ENCODE measurements at places on chromosomes 2 and 18.
A peak's percentile ranks its signal among the peaks of the same experiment; 100 is the strongest.

- no peak for DNase-seq
Measured at GRCh38 chr18:57212678-57213077, 65.8 kb downstream of the BOD1L2 start.

- DNase-seq: no peak
Measured at GRCh38 chr18:27843783-27844777, 332.9 kb downstream of the CDH2 start.

- peak; percentile 34 for DNase-seq
Measured at GRCh38 chr2:173119069-173119807, 43.6 kb downstream of the MAP3K20 start.

- peak; percentile 22 for DNase-seq
Measured at GRCh38 chr18:23662309-23663263, at the start of gene ANKRD29. TSS of gene ANKRD29 (minus strand) at chr18:23662911. CDS start at chr18:23662730, 181 bp downstream.

DNA sequence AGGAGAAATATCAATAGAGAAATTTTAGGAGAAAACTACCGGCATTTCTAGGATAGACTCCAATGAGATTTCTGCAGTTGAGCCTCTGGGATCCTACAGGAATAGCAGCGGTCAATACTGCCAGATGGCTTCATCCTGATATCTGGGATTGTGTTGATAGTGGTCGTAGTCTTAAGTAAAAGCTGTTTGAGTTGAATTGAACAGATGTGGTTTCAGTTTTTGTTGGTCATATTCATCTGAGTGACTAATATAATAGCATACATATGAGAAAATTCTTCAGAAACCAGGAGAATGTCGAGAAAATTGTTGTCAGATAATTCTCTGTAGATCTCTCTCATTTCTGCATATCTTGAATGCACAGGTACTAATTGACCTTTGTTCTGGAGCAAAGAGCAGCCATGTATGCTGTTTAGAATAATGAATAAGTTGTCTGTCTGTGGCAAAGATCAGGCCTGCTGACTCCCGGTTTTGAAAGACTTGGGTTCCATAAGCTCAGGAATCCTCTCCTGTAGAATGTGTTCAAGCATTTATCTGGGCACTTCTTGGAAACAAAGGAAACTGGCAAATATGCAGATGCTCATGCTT is 288.1 kb downstream of the TMX3 start:
- DNase-seq: peak; percentile 42

GRCh38 chr2:224951723-224952481 is 90.4 kb downstream of the DOCK10 start:
- DNase-seq: no peak

GRCh38 chr2:18299423-18300212 is 260.8 kb downstream of the RDH14 start:
- DNase-seq: no peak

- DNase-seq: no peak
Measured at GRCh38 chr2:159265171-159265576, 21.3 kb downstream of the WDSUB1 start.

DNA sequence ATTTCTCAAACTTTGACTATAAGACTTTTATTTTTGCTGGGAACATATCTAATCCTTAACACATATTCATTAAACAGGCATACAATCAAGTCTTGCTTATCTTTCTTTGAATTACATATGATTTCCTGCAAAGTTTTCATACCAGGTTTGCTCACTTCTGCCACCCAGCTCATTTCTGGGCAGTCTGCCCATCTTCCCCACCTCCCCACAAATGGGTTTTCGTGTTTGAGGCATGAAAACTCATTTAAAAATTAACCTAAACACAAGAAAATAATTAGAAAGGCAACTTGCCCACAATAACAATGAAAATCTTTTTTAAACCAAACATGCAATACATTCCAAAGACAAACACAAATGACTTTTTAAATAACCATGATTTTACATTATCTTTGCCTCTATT is 3.4 kb downstream of the CHST9 start:
- no peak for DNase-seq

- DNase-seq: no peak
Measured at GRCh38 chr2:9093324-9093723, 89.8 kb upstream of the MBOAT2 start.

DNA sequence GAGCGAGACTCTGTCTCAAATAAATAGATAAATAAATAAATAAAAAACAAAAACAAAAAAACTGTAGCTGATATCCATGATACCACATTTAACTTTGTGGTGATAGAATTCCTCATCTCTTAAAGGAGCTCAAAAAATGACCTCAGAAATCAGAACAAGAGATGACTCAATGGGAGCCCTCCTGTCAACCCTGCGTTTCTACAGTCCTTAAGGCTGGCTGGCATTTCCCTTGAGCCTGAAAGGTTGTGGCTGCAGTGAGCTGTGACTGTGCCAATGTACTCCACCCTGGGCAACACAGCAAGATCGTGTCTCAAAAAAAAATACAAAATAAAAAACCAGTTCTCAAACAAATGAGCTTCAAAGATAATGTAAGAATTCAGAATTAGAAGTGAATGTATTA is 40.4 kb downstream of the CHST9 start:
- DNase-seq: no peak

GRCh38 chr2:168916331-168916675 is 15.2 kb downstream of the G6PC2 start:
- DNase-seq: no peak

GRCh38 chr2:105643405-105644173 is 101.1 kb upstream of the NCK2 start:
- no peak for DNase-seq

GRCh38 chr2:230665263-230665691 is 47.4 kb upstream of the CAB39 start:
- DNase-seq: no peak

DNA sequence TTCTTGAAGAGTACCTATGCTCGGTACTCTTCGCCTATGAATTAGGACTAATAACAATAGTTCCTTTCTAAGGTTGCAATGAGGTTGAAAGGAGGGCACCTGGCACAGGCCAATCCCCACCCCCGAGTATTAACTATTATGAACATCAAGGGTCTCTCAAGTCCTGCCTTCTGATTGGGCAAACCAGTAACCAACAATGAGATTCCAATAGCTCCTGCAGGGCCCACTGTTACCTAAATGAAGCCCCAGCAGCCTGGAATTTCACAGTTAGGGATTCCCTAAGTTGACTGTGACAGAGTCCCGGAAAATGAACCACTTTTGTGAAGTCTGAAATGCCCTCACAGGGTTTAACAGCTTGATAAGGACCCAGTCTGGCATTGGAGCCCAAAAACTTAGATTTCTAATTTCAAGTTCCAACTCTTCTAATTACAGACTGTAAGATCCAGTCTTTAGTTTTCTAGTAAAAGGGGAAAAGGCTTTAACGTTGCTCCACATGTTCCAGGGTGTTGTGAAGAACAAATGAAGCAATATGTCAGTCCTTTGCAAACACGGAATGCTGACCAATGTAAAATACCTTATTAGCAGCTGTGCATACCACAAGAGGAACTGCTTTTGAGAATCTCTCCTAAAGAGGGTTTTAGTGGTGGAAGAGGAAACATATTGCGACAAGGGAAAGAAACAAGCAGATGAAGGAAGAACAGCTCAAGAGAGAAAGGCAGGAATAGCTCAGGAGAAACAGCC is 277.7 kb upstream of the MAP2 start:
- DNase-seq: no peak

- DNase-seq: no peak
Measured at GRCh38 chr2:190413421-190413820, 5.3 kb downstream of the MFSD6 start.

GRCh38 chr2:238857959-238858358 is 10.1 kb downstream of the TWIST2 start:
- DNase-seq: no peak

- DNase-seq: no peak
Measured at GRCh38 chr2:63124850-63125249, 74.2 kb downstream of the OTX1 start.

DNA sequence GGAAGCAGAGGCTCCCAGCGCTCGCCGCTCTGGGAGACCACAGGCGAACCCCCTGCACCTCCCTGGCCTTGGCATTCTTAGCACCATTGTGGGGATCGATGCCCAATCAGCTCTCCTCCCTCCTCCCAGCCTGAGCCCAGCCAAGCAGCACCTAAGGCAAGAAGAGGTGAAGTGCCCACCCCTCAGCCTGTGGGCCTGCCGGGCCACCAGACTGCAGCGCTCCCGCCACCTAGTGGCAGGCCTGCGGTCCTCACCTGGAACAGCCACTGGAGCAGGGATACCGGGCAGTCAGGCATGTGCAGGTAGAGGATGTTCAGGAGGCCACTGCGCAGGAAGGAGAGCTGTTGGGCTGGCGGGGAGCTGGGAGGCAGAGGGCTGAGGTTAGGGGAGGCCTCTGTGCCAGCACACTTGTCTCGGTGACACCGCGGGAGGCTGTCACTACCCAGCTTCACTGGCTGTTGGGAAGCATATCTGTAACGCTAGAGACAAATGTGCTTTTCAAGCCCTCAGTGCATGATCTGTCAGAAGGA is 35.2 kb downstream of the FAM178B start:
- DNase-seq: peak; percentile 90

DNA sequence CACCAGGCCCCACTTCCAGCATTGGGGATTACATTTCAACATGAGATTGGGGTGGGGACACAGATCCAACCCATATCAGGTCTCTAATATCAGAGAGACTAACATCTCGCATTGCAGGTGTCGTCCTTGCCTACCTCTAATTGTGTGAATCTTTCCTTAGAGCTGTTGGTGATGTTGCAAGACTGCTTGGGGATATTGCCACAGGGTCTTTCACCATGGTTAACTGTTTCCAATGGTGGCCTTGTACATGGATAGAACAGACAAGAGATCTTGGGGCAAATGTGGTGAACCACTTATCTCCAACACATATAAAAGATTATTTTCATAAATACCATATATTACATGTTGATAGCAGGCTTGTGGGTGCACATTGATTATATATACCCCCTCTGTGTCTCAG is 270.3 kb upstream of the LINC00305 start:
- DNase-seq: no peak

DNA sequence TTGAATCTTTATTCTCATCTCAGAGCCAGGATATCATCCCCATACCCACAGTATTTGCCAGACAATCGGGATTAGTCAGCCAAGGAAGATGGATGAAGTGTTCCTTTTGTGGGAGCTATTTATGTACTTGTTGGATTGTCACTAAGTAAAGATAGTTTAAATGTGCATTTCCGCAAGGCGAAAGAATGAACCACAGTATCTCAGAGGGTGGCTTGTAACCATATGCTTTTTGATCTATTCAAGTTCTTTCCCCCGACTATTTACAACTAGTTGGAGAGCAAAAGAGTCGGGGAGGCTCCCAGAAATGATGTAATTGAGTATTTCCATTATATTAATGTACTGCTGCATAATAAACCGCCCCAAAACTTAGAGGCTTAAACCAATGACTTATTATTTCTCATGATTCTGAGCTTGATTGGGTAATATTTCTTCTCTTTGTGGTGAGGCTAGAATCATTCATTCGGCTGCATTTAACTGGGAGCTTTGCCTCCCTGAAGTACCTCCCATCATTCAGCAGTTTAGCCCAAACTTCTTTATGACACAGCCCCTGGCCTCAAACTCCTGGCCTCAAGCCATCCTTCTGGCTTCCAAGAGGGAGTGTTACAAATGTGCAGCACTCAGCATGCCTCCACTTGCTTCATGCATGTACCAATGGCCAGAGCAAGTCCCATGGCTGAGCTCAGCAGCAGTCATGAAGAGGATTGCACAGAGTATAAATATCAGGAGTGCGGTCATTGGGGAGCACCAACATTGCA is 423.7 kb downstream of the METTL4 start:
- DNase-seq: no peak

DNA sequence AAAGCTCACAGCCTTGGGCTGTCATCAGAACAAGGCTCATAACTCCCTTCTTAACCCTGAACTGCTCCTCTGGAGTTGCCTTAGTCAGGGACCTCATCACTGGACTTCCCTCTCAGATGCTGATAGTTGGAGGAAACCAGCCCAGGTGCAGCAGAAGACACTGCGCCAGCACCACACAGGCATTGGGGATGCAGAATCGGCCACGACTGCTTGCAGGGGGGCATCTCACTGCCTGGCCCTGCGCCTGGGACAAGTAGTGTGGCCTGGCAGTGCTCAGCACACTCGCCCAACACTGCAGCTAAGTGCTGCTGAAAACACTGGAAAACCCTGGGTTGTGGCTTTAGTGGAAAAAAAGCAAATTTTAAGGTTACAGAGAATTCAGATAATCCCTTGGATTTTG is 68.7 kb downstream of the NCK2 start:
- DNase-seq: no peak

GRCh38 chr2:64753399-64753798 is 99.7 kb upstream of the SERTAD2 start:
- DNase-seq: no peak

DNA sequence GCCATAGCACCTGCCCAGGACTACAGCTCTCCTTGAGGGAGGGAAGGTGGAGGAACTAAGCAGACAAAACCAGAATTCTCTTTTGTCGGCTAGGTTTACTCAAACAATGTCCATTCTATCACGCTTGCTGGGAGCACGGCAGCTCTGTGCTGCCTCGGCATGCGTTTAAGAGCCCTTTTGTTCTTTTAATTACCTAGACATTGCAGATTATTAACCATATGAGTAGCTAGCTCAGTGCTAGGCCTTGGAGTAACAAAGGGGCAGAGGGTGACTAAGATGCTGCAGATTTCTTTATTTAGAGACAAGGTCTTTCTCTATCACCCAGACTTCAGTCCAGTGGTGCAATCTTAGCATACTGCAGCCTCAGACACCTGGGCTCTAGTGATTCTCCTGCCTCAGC is 11.1 kb downstream of the MSGN1 start:
- no peak for DNase-seq

DNA sequence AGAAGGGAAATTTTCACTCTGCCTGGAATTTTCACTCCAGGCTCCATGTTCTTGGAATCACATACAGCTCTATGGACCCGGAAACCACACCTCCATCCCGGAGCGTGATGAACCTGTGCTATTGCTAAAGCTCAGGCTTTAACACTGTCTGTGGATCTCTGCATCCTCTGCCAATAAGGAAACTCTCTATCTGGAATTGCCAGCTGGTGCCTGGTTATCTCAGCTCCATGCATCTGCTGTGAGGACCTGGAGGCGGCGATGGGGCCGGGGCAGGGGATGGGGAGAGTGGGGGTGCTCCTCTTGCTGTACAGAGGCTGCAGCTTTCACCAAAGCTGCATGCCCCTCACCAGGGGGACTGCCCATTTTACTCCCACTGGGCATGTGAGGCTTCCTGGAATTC is 754.0 kb upstream of the SOX11 start:
- DNase-seq: no peak

GRCh38 chr18:77658299-77658662 is 408.6 kb downstream of the GALR1 start:
- peak; percentile 15 for DNase-seq

DNA sequence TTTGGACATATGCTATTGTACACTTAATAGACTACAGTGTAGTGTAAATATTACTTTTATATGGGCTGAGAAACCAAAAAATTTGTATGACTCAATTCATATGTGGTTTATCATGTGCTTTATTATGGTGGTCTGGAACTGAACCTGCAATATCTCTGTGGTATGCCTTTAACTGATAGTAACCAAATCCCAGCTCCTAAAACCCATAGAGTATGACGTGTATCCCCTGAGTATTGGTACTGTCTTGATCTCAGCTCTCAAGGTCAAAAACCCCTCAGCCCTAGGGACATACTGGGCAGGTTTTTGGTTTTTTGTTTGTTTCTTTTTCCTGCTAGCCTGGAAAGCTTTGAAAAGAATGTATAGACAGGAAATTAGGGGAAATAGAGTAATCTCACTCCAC is 42.2 kb upstream of the ARHGAP15 start:
- DNase-seq: no peak

- no peak for DNase-seq
Measured at GRCh38 chr2:2838548-2838845, 507.4 kb upstream of the MYT1L start.
